ENCODE measurements at places on chromosomes 7 and 10.

- DNase-seq, result no peak
These were observed 143.2 kb upstream of the COBL start for GRCh38 chr7:51459809-51460208.

DNA sequence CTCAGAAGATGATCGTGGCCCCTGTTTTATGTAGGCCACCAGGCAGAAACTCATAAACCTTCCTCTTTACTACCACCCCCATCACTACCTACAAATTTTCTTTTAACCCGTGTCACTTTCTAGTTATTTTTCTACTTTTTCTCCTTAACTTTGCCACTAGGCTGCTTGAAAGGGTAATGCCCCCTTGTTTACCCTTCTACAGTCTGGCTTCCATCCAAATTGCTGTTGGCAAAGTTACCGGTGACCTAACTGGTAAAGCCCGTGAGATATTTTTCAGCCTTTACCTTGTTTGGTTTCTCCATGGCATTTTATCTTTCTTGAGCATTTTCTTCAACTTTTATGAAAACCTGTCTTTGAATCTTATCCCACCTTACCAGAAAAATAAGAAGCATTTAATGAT is 153.0 kb downstream of the WNT2 start:
- DNase-seq, result no peak

DNA sequence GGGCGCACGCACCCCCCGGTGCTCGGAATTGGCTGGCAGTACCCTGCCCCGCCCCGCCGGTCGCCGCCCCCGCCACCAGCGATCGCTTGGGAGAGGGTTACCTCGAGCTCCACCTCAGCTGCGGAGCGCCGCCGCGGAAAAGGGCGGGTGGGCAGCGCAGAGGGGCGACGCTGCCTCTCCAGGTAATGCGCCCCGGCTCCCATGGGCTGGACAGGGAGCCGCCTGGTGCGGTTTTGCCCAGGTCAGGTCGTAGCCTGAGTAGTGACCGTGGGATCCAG is 1.3 kb downstream of the PFKFB3 start:
- peak; percentile 46 for DNase-seq

GRCh38 chr7:40230101-40230500 is 95.3 kb downstream of the SUGCT start:
- DNase-seq, result no peak

DNA sequence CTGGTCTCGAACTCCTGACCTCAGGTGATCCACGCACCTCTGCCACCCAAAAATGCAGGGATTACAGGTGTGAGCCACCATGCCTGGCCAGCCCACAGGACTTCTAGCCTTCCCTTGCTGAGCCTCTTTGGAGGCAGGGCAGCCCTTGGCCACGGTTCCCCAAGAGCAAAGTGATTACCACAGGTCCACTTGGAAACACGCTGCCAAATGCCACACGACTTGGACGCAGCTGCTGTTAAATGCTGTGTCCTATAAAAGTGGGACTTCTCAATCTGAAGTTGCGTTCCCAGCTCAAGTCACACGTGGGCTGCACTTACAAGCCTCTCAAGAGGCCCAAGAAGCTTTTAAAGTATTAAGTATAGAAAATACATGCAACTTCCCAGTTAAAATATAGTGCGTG is 30.1 kb downstream of the CTBP2 start:
- DNase-seq, result no peak

GRCh38 chr10:69479240-69480067 is 28.2 kb downstream of the TSPAN15 start:
- no peak for DNase-seq

DNA sequence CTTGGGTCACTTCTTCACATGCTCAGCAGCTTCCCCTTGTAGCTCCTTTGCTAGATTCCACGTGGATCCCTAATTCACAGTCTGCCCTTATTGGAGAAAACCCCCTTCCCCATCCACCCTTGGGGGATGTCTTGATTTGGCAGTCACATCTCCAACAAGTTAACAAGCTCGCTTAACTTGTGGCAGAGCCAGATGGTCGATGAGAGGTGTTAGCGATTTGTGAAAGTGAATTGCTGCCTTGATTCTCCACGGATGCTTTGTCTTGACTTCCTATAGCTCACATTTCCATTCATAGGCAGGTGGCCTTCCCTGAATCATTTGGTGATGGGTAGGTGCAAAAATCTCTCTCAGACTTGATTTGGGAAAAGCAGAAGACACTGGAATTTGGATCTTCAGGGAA is 387.9 kb downstream of the TCERG1L start:
- no peak for DNase-seq

DNA sequence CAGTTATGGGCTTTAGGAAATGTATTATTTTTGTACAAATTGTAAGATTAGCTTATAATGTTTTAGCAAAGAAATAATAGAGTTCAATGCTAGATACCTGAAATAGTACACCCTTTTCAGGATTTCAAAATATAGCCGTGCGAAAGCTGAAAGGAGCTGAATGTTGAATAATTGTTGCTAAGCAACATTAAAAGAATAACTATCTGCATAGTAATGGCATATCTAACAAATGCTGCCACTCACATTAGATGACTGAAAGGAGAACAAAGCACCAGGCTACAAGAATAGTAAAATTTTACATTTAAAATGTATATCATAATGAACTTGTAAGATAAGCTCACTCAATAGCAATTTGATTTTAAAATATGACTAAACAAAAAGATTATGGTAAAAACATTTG is 82.5 kb downstream of the SDHAF3 start:
- DNase-seq, result no peak

- DNase-seq, result no peak
These were observed 221.6 kb upstream of the IMMP2L start for GRCh38 chr7:111783854-111784253.

GRCh38 chr10:82211346-82211745 is 336.4 kb downstream of the NRG3 start:
- no peak for DNase-seq

- DNase-seq, result peak; percentile 92
These were observed at the start of gene GLI3 for GRCh38 chr7:42236976-42237810. TSS of gene GLI3 (minus strand) at chr7:42237209. CDS start at chr7:42223253, 13,956 bp downstream.

GRCh38 chr7:106279425-106280197 is 5.2 kb downstream of the NAMPT start:
- no peak for DNase-seq

DNA sequence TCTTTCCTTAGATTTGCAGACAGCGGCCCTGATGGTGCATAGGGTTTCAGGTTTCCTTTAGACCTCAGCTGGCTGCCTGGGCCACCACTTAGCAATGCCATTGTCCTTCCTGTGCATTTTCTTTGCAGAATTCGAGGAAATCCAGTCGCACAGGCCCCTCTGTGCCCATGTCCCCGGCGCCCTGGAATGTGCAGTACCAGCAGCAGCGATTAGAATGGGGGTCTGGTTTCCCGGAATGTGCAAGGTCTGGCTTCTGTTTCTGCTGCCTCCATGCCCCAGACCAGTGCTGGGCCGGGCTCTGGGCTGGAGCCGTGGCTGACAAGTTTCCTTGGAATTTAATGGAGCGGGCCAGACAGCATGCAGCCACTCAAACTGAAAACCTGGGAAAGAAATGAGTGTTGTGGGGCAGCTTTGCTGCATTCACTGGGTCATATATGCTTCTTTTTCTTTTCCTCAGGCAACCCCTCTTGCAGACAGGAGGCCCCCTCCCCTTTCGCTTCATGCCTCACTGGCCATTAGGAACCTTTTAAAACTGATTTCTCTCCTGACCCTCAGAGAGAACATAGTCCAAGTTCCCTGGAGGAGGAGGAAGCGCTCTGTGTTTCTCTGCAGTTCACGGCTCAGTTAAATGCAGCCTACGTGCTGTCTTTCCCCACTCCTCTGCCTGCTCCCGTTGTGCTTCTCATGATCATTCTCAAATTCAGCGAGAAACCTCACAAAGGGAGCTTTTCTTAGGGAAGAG is 14.4 kb downstream of the HTRA1 start:
- no peak for DNase-seq

DNA sequence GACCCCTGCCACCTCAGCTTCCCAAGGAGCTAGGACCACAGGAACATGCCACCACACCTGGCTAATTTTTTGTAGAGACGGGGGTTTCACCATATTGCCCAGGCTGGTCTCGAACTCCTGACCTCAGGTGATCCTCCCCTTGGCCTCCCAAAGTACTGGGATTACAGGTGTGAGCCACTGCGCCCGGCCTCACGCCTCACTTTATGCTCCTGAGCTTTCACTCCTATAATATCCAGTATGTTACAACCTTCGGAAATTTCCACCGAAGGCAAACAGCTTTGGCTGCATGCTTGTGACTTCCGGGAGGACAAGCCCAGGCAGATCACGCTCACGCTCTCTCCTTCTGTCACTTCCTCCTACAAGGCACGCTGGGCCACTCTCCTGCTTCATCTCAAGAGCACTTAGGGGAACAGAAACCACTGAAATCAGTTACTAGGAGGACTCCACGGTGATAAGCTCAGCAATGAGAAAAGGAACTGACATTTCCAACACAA is 4.4 kb upstream of the MAD1L1 start:
- no peak for DNase-seq

DNA sequence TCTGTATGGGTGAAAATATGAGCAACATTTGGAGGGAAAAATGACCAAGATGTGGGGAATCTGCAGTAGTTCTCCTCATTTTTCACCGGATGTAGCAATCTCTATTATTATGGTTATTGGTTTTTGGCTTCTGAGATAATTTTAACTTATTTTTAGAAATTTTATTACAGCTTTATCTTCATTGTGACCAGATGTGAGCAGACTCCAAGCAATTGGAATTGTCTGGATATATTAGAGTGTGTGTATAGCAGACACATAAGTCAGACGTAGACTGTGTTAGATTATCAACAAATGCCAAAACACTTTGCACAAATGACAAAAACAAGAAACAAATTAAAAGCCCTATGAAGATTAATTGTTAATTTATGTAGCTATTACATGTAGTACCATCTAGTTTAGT is 249.1 kb downstream of the DNAJB9 start:
- no peak for DNase-seq

GRCh38 chr7:44646921-44647636 is 40.7 kb downstream of the OGDH start:
- no peak for DNase-seq

- DNase-seq, result no peak
These were observed 61.9 kb downstream of the SH3PXD2A start for GRCh38 chr10:103793429-103793828.

GRCh38 chr7:12729112-12729511 is 41.7 kb downstream of the ARL4A start:
- DNase-seq, result peak; percentile 70

DNA sequence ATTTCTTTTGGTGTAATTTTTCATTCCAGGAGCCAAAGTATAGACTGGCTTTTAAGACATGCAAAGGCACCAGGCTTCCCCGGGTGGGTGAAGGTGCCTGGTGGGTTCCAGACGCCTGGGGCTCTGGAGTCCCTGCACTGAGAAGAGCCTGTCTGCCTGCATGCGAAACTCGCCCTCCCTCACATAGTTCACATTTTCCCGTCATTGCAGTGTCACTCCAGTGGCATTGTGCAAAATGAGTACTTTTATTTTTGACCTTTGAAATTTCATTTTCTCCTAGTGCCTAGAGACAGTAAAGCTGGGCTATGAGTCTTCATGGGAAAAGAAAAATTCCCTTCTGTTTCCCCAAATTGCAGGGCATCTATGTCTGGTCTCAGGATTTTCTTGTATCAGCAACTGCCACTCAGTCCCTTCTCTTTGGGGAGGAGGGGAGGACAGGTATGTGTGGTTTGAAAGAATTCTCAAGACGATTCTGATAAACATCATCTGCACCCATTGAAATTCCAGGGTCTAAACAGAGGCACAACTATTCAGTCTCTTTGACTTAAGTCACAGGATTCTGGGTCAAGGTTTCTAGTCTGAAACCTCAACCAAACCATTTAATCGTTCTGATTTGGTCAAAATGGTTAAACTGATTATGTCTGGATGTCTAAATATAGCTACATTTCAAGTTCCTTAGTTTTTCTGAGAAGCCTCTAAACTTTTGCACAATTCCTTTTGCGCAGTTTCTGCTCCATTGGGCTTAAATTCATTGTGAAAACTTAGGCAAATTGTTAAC is 107.8 kb downstream of the CYP26A1 start:
- DNase-seq, result no peak

GRCh38 chr7:143147070-143147469 is 15.2 kb downstream of the PIP start:
- DNase-seq, result no peak

DNA sequence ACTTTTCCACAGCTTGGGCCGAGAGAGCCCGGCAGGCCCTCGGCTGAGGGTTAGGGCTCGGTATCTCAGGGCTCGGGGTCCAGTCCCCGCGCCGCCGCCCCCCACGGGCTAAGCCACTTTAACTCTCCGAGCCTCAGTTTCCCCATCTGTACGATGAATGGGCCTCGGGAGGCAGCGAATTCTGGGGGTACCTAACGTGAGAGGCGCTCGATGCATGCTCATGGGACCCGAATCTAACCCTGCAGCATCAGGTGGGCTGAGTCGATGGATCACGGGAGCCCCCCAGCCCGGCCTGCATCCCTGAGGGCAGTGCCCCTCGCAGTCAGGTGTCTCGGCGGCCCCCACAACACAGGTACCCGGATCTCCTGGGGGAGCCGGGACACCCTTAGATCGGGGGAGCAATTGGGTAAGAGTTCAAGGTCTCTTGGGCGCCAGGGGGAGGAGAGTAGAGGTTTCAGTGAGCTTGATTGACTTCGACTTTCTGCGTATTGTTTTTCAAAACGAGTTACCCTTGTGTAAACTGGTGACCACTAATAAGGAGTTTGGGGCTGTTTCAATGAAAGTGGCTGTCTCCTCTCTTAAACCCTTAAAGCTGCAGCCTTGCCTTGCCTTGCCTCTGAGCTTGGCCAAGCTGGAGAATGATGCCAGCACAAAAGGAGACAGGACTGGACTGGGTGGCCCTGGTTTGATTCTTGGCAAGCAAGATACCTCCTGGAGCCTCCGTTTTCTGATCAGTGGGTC is 631 bp downstream of the POR start:
- peak; percentile 39 for DNase-seq

- DNase-seq, result no peak
These were observed 15.5 kb upstream of the TMEM120A start for GRCh38 chr7:76009672-76010600.

DNA sequence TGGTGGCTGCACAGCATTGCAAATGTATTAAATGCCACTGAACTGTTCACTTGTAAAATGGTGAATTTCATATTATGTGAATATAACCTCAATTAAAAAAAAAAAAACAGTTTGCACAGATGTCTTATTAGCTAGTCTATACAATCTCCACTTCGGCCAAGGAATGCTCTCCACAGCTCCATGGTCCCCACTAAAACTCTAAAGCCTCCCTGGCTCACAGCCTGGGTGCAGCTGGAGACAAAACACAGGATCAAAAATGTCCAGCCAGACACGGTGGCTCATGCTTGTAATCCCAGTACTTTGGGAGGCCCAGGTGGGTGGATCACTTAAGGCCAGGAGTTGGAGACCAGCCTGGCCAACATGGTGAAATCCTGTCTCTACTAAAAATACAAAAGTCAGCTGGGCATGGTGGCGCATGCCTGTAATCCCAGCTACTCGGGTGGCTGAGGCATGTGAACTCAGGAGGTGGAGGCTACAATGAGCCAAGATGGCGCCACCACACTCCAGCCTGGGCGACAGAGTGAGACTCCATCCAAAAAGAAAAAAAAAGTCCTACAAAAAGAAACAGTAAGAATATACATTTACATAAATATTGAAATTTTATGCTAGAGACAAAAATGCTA is 66.0 kb downstream of the SRPK2 start:
- DNase-seq, result no peak

GRCh38 chr7:102833343-102833742 is 79.5 kb upstream of the LRRC17 start:
- DNase-seq, result no peak

Measured in ovary (tissue), 10 donors.